ENCODE measurements at places on chromosomes 12 and 14.

DNA sequence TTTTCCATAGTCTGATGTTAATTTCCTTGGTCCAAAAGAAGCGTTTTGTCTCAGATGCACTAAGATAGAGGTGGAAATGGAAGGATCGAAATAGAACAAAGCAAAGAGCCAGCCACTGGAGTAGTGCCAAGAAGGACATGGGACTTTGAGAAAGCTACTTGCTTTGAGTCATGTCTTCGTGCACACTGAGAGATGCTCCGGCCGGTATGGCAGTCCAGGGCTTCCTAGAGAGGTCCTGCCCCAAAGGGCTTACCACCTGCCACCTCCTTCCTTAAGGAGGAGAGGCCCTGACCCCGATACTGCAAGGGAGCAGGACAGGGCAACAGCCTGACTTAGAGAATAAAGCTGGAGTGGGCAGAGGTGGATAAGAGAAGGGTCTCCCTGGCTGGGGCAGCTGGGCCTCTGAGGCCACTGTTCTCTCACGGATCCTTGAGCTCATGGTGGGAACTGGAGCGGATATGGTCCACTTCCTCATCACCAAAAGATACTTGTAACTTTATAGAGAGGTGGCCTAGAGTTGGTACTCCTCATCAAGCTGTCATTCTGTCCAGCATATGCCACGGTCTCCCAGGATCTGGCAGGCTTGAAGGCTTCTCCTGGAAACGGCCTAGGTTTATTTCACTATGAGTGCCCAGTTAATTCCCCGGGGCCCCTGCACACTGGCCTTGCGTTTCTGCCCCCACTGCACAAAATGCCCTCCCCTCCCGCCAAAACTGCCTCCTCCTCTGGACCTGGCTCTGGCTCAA is 57.4 kb downstream of the FOXN3 start:
- DNase-seq: no peak

DNA sequence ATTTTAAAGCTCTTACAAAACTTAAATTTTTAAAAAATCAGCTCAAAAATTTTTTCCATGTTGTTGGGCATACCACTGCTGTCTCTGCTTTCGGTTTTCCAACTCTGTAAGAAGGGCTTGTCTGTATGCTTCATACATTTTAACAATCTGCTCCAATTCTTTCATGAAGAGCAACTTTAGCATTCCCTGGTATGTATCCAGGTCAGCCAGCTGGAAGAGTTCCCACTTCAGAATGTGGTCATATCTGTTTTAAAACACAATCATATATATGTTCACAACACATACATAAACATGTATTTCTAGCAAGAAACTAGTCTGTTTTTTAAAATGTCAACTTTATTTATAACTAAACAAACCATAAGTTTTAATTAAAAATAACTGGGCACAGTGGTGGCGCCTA is 33.0 kb downstream of the SAV1 start:
- DNase-seq: no peak

GRCh38 chr14:81178063-81178462 is 42.7 kb downstream of the GTF2A1 start:
- DNase-seq: no peak

GRCh38 chr12:96870946-96871345 is 36.1 kb upstream of the NEDD1 start:
- DNase-seq: no peak

DNA sequence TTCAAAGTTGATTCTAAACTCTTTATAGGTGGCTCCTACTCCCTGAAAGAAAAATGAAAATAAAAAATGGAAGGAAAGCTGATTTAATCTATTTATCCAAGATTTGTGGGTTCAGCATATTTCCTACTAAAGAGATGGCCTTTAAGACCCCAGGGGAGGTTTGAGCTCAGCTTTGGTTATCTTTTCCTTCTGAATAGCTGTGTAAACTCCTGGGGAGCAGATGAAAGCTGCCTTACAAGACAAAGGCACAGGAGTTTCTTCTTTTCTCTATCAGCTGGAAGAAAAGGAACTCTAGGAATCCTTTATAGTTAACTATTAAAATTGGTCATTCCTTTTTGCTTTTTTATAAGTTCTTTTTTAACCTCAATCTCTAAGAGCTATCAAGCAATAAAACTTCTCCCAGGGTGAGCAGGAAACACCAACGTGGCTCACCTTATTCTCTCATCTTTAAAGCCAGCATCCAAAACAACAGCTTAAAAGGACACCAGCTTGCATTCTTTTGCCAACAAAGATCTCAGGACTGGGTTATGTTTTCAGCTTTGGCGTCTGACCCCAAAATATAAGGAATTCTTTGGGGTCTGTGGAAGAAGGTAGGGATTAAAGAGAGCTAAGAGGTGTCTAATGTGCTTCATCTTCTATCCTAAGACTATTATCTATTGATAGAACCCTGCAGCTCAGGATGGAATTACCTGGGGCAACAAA is 371.7 kb upstream of the KITLG start:
- no peak for DNase-seq

- DNase-seq: no peak
Measured at GRCh38 chr12:53625373-53625945, 723 bp downstream of the ATF7 start.

- DNase-seq: no peak
Measured at GRCh38 chr12:4535092-4535491, 3.6 kb upstream of the RAD51AP1 start.

DNA sequence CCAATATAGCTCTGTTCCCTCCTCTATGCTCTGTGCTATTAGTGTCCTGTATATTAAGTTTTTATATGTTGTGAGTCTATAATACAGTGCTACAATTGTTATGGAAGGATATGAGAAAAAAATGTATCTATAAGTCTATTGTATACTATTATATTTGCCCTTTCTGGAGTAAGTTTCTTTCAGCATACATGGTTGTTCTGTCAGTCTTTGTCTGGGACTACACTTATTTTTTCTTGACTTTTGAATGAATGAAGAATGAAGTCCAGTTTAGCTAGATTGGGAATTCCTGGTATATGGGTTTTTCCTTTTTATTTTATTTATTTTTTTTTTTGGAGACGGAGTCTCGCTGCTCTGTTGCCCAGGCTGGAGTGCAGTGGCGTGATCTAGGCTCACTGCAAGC is 76.0 kb upstream of the DNM1L start:
- no peak for DNase-seq

GRCh38 chr14:57066463-57066862 is 202.2 kb downstream of the EXOC5 start:
- DNase-seq: no peak

DNA sequence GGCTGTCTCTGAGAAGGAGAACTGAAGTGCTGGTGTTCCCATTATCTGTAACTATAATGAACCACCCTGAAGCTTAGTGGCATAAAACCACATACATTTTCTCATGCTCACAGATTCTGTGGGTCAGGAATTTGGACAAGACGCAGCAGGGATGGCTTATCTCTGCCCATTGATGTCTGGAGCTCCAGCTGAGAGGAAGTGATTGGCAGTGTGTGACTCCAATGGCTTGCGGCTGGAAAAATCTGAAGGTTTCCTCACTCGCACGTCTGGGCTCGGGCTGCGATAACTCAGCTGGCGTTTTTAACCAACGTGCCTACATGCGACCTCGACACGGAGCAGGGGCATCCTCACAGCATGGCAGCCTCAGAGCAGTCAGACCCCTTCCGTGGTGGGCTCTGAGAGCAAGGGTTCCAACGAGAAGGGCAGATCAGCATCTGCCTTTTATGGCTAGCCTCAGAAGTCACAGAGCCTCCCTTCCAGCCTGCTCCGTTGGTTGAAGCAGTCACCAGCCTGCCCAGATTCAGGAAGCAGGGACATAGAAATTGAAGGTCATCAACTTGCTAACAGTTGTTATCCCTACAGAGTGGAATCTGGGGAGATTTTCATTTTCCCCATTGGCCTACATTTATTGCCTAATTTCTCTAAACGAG is 143.3 kb upstream of the BCL2L14 start:
- no peak for DNase-seq

DNA sequence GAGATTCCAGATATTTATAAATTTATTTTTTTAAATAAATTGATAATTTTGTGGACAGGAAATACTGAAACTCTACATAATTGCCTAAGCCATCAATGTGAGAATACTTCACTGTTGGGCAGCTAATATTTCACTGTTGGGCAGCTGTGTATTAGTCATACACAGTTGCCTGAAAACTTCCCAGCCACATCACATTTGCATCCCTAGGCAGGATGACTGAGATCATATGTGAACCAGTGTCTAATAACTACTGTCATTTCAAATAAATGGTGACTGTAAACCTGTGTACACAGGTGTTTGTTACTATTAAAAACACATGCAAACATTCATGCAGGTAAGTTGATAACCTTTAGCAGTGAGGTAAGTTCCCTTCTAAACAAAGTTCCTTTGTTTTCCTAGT is 43.9 kb downstream of the TMTC3 start:
- no peak for DNase-seq

- no peak for DNase-seq
Measured at GRCh38 chr12:9858135-9858534, 11.0 kb downstream of the CLEC2B start.

GRCh38 chr14:78090864-78091263 is 79.3 kb upstream of the NRXN3 start:
- no peak for DNase-seq

DNA sequence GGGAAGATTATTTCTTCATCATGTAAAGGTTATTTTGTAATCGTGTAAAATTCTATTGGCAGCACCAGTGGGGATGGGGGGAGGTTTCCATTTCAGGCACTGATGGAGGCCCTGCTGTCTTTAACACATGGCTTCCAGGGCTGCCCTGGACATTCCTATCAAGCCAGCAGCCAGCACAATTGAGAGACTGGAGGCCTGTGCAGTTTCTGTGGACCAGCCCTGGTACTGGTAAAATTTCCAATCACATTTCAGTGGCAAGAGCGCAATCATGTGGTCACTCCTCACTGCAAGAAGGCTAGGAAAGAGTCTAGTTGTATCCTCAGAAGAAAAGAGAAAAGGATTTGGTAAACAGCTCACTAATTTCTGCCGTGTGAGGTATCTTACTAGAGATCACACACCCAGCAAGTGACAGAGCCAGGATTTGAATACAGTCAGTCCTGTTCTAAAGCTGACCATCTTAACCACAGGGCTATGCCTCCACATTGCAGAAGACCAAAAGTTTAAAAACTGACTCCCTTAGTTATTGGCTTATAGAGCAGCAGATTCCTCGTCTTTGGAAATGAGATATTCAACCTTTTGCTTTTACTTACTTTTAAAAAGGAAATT is 179.4 kb upstream of the ARHGAP5 start:
- DNase-seq: no peak

- no peak for DNase-seq
Measured at GRCh38 chr12:101001669-101002068, 207.1 kb downstream of the ANO4 start.

GRCh38 chr12:105382771-105383622 is 52.5 kb downstream of the C12orf75 start:
- DNase-seq: no peak

GRCh38 chr14:60760644-60761364 is 26.2 kb downstream of the MNAT1 start:
- DNase-seq: no peak

GRCh38 chr12:111084605-111085004 is 164.2 kb upstream of the MYL2 start:
- no peak for DNase-seq

GRCh38 chr14:103444837-103445524 is 59.8 kb downstream of the MARK3 start:
- DNase-seq: no peak

GRCh38 chr14:66234411-66234810 is 251.8 kb upstream of the CCDC196 start:
- no peak for DNase-seq

DNA sequence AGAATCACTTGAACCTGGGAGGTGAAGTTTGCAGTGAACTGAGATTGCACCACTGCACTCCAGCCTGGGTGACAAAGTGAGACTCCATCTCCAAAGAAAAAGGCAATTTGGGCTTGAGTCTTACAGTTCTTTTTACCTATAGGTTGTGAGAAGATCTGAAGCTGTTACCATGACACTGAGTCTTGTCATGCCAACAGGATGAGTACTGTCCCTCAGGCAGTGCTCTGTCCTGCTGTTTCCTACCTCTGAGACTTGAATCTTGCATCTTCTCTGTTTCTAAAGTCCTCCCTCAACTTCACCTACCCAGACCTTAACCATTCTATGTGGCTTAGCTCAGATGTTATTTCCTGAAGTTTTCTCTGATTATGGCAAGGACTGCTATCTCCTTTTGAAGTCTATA is 400.8 kb upstream of the PRICKLE1 start:
- DNase-seq: no peak

DNA sequence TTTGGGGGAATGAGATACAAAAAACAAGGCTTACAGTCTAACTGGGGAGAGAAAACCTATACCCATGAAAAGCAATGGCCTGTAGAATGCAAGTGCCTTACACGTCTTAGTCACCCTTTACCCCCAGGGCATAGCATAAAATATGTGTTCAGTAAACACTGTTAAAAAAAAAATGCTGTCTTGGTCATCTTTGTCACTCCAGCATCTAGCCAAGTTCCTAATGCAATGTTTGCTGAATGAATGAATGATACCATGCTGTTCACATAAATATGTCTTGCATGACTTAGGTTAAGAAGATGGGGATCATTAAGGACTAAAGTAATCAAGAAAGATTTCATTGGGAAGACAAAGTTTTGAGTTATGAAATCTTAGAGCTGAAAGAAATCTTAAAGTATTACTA is 38.5 kb downstream of the PPP2R5E start:
- DNase-seq: no peak

GRCh38 chr12:66191547-66192126 is 2.6 kb downstream of the IRAK3 start:
- DNase-seq: no peak

DNA sequence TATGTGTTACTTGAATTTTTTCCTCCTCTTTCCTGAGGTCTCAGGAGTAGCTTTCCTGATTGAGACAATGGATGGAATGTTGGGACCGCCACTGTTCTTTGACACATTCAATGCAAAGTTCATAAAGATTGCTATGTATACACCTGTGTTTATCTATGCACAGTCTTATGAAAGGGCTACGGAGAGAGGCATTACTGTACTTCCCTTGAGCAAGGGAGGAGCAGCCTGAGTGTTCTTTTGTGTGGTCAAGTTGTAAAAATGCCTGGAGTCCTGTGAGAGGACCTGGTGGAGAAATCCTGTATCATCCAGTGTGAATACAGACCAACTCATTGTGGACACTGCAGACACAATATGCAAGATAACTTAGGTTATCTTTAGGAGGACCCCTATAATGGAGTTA is 1.2 kb downstream of the SRGAP1 start:
- no peak for DNase-seq

DNA sequence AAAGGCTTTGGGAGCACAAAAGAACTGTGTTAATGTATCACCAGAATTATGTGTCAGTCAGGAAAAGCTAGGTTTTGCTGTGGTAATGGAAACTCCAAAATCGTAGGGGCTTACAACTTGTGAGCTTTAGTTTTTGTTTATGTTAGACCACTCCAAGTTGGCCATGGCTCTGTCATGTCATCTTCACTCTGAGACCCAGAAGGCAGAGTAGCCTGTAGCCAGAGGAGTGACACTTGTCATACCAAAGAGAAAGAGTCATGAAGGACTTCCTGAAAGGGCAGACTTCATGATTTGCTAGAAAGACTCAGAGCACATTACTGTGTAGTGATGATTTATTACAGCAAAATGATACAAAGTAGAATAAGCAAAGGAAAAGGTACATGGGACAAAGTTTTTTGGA is 133.6 kb upstream of the SSTR1 start:
- DNase-seq: no peak

All from esophagus squamous epithelium (tissue), 5 donors.